ENCODE measurements at places on chromosomes 1 and 21.
A peak's percentile ranks its signal among the peaks of the same experiment; 100 is the strongest.

DNA sequence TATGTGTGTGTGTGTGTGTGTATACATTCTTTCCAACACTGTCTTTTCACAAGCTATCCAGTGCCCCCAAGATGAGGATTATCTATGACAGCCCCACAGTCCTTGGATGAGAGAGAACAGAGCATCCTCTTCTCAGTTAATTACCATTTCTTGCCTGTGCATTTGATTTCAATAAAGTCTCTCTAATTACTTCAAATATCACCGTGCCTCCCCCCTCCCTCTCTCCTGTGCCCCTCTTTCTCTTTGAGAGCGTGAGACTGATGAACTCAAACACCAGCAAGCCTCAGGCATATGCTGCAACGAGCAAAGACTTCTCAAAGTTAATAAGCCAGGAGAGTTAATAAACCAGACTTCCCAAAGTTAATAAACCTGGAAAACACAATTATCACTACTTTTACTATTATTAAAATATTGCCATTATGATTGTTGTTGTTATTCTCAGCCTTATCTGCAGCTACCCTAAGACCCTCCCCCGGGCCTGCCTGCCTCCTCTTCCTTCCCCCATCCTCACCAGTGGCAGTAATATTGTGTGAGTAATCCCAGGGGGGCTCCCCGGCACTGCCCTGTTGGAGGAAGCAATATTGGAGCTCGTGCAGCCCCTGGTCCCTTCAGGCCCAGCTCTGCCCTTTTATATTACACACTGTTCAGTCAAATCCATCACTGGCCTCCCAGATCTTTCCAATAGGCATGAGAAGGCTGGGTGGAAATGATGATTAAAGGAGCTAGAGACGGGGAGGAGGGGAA is 30.9 kb downstream of the LMX1A start:
- no peak for DNase-seq

DNA sequence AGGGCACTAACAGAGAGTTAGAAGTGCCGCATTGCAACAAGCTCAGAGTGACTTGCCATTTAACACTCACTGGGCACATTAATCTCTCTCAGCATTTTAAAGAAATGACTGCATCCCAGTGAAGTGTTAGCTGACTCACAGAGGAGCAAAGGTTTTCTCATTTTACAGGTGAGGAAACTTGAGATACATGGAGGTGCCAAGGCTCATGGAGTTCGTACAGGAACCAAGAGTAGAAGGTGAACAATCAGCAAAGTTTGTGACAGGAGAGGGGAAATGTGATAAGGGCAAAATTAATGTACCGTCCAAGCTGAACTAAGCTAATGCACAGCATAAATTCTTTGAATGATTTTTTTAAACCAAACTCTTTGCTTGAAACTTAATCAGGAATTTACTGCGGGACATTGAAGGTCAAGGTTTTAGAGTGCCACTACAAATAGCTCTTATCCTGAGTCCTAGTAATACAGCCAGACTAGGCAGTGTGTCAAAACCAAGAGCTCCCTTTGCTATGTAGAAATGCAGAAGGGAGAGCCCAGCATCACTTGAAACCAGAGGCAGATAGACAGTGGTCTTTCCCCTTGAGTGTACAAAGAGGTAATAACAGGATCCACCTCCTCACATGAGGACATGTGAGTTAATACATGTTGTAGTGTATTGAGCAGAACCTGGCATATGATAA is 22.4 kb upstream of the NTPCR start:
- no peak for DNase-seq

DNA sequence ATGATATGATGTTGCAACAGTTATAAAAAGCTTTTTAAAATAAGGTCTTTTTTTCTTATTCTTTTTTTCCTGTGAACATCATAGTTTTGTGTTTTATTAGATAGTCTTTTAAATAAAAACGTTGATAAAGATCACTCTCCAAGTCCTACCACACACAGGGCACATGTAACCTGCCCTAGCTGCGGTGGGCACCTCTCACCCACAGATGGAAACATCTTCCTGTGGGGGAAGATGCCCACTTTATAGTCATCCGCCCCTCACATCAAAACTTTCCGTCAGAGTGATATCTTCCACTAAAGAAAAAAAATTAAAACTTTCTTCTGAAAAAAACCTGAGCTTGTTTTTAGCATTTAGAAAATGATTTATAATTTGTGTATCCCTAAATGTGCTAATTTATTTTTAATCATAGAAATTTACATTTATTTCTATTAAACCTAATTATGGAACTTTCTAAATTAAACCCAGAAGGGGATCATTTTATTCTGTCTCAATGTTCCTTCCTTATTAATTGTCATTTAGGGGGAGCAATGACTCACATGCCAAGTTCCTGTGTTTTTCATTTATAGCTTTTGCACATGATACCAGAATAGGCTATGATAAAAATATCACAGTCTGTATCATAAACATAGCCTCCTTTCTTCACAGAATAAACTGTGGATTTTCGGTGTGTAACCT is 24.7 kb downstream of the TNFRSF9 start:
- no peak for DNase-seq

- no peak for DNase-seq
These were observed 112.3 kb downstream of the OMA1 start for GRCh38 chr1:58434181-58434580.

DNA sequence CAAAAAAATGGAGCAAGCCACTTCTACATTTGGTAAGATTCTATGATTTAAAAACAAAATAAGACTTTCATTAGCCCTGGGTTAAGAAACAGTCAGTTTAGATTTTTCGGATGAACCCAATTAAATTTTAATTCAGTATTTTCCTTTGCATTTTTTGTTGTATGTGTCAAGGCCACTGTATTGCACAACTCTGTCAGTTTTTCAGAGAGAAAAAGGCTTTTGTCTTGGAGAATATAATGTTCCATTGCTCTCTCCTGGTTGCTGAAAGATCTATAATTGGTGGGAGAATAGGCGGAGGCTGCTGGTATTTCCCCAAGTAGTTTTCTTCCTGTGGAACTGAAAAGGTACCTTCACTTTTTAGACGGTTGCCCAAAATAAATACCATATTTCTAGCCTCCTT is 84.6 kb downstream of the NEGR1 start:
- DNase-seq: no peak

GRCh38 chr1:184041731-184042130 is 4.2 kb upstream of the COLGALT2 start:
- no peak for DNase-seq

DNA sequence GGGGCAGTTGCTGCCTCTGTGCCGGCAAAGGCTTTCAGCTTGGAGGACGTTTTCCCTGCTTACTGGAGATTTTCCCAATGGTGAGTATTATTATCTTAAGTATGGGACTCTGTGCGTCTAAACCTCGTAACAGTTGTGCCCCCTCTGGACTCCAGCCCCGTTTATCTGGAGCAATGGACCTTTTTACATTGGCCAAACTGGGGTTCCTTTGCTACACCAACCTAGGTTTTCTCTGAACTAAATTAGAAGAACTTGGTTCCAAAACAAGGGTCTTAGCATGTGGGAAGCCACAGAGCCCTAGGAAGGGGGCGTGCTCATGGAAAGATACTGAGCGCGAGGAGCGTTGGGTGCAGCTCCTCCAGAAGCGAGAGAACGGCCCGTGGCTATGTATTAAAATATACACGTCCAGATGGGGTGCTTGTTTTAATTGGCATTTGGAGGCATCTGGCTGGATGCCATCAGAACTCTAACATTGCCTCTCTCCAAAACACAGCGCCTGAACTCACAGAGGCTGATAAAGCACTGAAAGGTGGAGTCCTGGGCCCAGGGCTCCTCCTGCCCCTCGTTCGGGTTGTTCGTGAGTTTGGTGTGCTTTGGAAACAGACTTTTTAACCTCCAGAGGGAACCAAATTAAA is 28.4 kb downstream of the POFUT2 start:
- no peak for DNase-seq

GRCh38 chr1:76035053-76035452 is 39.5 kb upstream of the ST6GALNAC3 start:
- DNase-seq: no peak

- no peak for DNase-seq
These were observed 19.5 kb upstream of the RNF19B start for GRCh38 chr1:32984090-32984454.

- DNase-seq: no peak
These were observed 181.8 kb downstream of the KAZN start for GRCh38 chr1:14780271-14780670.

DNA sequence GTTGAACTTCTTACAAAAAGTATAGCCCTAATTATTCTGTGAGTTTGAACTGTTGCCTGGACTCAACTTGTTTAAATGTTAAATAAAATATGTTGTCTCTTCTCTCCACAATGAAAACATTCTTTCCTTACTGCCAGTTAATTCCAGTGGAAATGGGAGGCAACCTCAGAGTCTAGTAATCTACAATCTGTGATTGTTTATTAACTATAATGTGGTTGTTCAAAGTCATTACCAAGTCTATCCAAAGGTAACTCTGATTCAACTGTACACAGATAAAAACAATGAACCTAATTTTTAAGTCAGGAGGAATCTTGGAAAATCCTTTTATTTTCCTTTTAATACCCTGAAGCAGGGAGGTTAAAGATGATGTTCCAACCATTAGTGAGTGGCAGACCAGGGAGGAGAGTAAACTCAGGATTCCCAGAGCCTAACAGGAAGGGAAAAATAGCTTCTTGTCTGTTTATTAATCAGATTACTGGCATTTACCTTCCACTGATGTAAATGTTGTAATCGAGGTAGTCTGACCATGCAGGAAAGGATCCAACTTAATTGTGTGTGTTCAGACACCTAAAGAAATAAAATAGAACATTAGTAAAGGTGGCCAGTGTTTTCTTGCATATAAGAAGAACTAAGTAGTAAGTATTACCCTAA is 57.1 kb upstream of the TBX15 start:
- DNase-seq: no peak

DNA sequence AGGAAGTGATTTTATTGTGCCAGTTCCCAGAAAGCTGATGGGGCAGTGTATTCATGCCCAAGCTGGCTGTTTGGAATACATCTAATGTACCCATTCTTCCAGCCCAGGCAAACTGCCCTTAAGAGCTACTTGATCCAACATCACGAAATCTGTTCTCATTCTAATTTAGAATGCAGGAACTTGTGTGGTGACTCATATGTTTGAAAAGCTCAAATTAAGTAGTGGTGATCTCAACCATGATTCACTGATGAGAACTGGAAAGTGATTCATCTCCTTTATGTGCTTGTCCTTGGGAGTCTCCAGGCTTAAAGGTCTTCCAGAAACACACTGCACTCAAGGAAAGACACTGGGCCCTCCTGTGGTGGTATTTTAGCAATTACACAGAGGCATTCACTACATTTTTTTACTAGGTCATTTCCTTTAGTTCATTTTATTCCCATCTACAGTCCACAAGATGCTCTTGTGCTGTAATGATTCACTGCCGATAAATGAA is 65.4 kb downstream of the RPE65 start:
- DNase-seq: peak; percentile 91

DNA sequence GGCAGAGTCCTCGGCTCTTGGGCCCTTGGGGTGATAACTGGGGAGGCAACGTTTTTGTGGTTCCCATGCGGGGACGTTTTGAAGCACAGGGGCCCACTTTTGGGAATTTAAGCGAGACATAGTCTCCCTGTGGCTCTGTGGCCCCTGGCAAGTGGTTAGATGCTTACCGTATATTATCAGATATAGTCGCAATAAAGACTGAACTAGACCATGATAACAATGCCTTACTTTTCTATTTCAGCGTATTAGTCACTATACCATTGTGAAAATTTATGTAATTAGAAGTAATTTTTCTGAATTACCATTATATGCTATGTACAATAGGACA is 538 bp upstream of the RCAN1 start:
- no peak for DNase-seq

DNA sequence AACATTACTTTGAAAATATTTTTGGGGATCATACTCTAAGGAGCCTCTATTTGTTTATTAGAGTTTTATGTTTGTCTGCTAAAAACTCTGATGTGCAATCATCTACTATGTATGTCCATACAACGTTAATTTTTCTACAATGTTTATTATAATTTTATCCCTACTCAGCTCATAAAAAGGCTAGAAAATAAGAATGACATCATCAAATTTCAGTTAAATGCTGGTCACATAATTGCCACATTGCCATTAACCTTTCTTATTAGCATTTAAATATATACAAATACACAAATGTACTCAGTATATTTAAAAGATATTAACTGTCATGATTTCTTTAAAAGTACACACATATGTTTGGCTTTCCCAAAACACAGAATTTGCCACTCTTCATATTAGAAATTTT is 191.6 kb downstream of the BRINP3 start:
- no peak for DNase-seq

DNA sequence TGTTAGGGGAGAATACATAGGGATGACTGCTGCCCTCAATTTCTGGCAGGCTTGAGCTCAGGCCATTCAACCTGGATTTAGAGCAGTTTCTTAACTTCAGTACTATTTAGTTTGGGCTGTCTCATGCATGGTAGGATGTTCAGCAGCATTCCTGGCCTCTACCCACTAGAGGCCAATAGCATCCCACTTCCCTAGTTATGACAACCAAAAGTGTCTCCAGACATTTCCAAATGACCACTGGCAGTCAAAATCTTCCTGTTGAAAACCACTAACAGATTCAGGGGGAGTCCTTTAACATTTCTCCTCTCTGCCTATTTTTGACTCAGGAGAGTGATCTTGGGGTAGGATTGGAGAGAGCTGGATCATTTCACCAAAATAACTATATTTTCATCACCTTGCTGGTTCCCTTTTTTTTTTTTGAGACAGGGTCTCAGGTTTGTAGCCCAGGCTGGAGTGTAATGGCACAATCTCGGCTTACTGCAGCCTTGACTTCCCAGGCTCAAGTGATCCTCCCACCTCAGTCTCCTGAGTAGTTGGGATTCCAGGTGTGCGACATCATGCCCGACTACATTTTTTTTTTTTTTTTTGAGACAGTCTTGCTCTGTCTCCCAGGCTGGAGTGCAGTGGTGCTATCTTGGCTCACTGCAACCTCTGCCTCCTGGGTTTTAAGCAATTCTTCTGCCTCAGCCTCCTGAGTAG is 8.7 kb downstream of the GNAT2 start:
- no peak for DNase-seq

- peak; percentile 83 for DNase-seq
These were observed 31.8 kb downstream of the GADD45A start for GRCh38 chr1:67716800-67717199.

- no peak for DNase-seq
These were observed 56.9 kb downstream of the SEC16B start for GRCh38 chr1:177912991-177913390.

GRCh38 chr1:193707271-193708021 is 521.0 kb upstream of the B3GALT2 start:
- no peak for DNase-seq

GRCh38 chr21:37226041-37226920 is 40.9 kb downstream of the VPS26C start:
- no peak for DNase-seq

GRCh38 chr1:6251681-6252373 is 7.8 kb downstream of the HES3 start:
- no peak for DNase-seq

DNA sequence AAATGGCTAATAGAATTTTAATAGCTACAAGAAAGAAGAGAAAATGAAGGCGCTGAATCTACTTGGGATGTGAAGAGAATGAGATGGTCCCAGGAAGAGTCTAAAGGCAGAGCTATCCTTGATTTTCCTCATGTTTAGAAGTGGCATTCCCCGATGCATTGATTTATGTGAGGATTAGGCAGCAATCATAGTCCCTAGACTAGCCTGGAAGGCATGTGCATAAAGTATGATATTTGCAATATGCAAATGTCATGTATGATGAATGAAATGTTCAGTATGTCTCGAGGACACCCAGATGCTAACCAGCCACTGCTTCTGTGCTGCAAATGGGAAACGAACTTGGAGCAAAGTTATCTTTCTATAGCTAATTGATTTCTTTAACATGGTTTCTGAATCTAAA is 641.5 kb upstream of the PLXNA2 start:
- DNase-seq: no peak

GRCh38 chr21:31804008-31804394 is 68.8 kb upstream of the HUNK start:
- DNase-seq: no peak

Data from LoVo (cell line).